Ascending aorta (tissue), 2 donors: ENCODE measurements at places on chromosomes 1 and 21.

- H3K4me3 ChIP-seq: no peak overlapping the region
- H3K27me3 ChIP-seq: no peaks in the 10 kb centered on the region
- DNase-seq: no peak
- peaks cover 4% of the 10 kb centered on the region for H3K4me1 ChIP-seq
Measured at GRCh38 chr21:35732788-35733187, 327.5 kb downstream of the SETD4 start.

GRCh38 chr1:211830055-211830327, 572 bp downstream of the LPGAT1 start:
- H3K4me1 ChIP-seq: peaks cover 9% of the 10 kb centered on the region
- no peak for DNase-seq
- H3K4me3 ChIP-seq: peak overlapping the region; percentile 99

GRCh38 chr1:63127376-63127775, 195.0 kb upstream of the FOXD3 start:
- no peaks in the 10 kb centered on the region for H3K27me3 ChIP-seq
- no peak overlapping the region for H3K4me3 ChIP-seq
- no peak overlapping the region for H3K27ac ChIP-seq
- no peaks in the 10 kb centered on the region for H3K36me3 ChIP-seq

DNA sequence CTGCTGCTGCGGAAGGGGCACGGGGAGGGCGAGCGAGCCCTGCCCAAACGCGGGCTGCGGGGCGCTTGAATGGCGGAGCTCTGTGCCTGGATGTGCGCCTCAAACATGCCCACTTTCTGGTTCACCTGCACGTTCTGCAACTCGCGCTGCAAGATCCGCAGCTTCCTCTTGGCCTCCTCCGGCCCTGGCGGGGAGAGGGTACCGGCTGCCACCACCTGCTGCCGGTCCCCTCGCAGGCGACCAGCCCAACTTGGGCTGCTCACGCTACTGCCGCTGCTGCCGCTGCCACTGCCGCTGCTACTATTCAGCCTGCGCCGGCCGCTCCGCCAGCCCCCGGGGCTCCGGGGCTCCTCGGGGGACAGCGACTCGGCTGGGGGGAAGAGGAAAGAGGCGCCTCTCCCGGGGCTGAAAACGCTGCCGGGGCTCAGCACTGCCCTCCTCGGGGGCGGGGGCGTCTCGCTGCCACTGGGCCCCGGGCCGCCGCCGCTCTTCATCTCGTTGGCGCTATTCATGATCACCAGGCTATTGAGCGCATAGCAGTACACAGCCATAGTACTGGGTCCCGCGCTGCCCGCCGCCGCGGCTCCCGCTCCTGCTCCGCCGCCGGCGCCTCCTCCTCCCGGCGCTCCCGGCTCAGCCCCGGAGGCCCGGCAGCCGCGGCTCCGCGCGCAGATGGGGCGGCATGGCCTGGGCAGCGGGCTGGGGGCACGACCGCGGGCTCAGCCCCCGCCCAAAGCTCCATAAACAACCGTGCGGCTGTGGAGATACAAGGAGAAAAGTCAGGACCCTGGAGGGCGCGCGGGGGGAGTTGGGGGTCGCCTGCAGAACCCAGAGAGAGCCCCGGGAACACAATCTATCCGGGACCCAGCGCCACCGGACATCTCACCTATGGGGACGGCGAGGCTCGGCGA, 1.9 kb downstream of the ITPKB start:
- no peaks in the 10 kb centered on the region for H3K36me3 ChIP-seq
- peaks cover 25% of the 10 kb centered on the region for H3K4me1 ChIP-seq
- no peak for DNase-seq
- no peaks in the 10 kb centered on the region for H3K27me3 ChIP-seq
- peak overlapping the region; percentile 75 for H3K27ac ChIP-seq

GRCh38 chr1:162422662-162423375, 10.9 kb upstream of the SH2D1B start:
- no peak overlapping the region for H3K27ac ChIP-seq
- H3K4me1 ChIP-seq: no peaks in the 10 kb centered on the region
- no peaks in the 10 kb centered on the region for H3K36me3 ChIP-seq
- no peak overlapping the region for H3K4me3 ChIP-seq
- DNase-seq: no peak

DNA sequence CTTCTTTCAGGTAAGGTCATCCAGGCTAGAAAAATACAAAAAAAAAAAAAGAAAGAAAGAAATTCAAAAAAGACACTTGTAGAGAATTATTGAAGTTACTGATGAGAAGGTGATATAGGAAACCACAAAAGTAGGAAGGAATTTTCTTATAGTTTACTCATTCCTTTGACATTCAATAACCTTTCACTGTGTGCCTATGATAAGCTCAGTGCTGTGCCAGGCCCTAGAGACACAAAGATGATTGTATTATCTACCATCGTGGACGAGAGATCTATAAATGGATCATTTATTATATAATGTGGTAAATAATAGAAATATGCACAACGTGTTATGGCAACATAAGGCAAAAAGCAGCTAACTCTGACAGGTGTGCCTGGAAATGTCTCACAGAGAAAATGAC, 109.6 kb upstream of the NGF start:
- no peaks in the 10 kb centered on the region for H3K4me1 ChIP-seq
- no peaks in the 10 kb centered on the region for H3K27me3 ChIP-seq
- H3K27ac ChIP-seq: no peak overlapping the region
- H3K4me3 ChIP-seq: no peak overlapping the region
- DNase-seq: no peak

GRCh38 chr21:38440746-38441145, 57.5 kb downstream of the ERG start:
- H3K36me3 ChIP-seq: no peaks in the 10 kb centered on the region
- no peak for DNase-seq
- no peak overlapping the region for H3K4me3 ChIP-seq

DNA sequence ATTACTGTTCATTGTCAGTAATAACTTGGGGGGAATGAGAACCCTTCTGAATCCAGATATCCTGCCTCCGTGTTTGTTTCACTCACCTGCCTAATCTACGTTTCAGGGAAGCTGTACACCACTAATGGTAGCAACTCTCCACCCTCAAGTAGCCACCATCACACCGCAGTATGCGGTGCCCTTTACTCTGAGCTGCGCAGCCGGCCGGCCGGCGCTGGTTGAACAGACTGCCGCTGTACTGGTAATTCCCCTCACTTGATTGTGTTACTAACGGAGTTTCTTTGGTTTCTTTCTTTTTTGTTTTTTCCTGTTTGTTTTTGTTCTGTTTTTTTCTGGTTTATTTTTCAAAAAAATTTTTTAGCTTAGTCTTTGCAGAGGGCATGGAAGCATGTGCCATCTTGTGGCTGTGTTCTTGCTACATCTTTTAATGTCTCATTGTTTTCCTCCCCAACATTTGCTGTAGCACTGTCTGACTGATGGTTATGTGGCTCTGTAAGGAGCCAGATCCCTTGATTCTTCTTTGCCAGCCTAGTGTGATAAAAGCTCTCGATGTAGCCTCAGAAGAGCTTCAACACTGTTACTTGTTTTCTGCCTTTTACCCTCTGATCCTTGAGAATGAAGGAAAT, 15.9 kb upstream of the OLFML3 start:
- H3K27ac ChIP-seq: no peak overlapping the region
- no peak for DNase-seq
- H3K4me3 ChIP-seq: no peak overlapping the region
- H3K36me3 ChIP-seq: peaks cover 77% of the 10 kb centered on the region
- H3K4me1 ChIP-seq: peaks cover 6% of the 10 kb centered on the region

DNA sequence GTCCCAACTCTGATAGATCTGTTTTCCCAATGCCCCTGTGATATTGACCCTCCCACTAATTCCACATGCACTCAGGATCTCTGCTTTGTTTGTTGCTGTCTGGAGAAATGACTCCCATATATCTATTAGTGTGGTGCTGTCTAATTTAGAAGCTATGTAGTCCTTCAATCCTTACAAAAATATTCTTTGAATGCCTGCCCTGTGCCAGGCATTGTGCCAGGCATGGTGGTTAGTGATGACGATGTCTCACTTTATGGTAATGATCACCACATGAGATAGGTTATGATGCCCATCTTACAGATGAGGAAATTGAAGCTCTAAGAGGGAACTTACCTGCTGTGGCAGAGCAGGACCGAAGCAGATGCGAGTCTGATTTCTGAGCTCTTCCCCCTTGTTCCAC, 12.9 kb downstream of the MYOG start:
- H3K4me1 ChIP-seq: no peaks in the 10 kb centered on the region
- H3K36me3 ChIP-seq: no peaks in the 10 kb centered on the region
- no peak overlapping the region for H3K4me3 ChIP-seq
- no peak overlapping the region for H3K27ac ChIP-seq
- DNase-seq: no peak
- H3K27me3 ChIP-seq: no peaks in the 10 kb centered on the region

- peaks cover 8% of the 10 kb centered on the region for H3K36me3 ChIP-seq
- no peak overlapping the region for H3K4me3 ChIP-seq
- no peaks in the 10 kb centered on the region for H3K27me3 ChIP-seq
- DNase-seq: no peak
Measured at GRCh38 chr1:180484490-180484889, 17.9 kb downstream of the ACBD6 start.

GRCh38 chr1:197178998-197179397, 32.5 kb upstream of the ASPM start:
- H3K27me3 ChIP-seq: no peaks in the 10 kb centered on the region
- no peak overlapping the region for H3K4me3 ChIP-seq
- H3K36me3 ChIP-seq: peaks cover 5% of the 10 kb centered on the region
- H3K4me1 ChIP-seq: no peaks in the 10 kb centered on the region
- no peak for DNase-seq

DNA sequence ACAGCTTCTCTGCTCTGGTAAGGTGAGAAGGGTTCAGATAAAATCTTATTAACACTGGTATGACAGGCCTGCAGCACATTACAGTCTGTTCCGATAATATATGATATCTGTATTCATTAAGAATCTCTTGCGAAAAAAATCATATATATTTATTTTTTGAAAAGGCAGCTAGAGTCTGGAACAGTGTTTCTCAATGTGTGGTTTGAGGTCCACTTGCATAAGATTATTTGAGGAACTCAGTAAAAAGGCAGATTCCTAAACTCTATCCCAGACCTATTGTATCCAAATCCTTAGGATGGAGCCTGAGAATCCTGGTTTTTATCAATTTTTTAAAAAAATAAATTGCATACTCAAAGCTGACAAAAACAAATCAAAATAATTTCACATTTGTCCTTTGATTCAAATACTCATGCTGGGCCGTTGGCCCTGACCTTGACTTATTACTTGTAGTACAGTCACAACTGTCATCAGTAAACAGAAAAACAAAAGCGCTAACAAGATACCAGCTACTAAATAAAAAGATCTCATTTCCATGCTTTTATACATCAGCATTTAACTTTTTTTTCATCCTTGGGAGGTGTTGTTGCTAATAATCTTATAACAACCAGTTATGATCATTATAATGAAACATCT, 60.6 kb downstream of the RGS2 start:
- H3K4me1 ChIP-seq: no peaks in the 10 kb centered on the region
- H3K4me3 ChIP-seq: no peak overlapping the region
- DNase-seq: no peak
- no peaks in the 10 kb centered on the region for H3K27me3 ChIP-seq
- no peaks in the 10 kb centered on the region for H3K36me3 ChIP-seq

DNA sequence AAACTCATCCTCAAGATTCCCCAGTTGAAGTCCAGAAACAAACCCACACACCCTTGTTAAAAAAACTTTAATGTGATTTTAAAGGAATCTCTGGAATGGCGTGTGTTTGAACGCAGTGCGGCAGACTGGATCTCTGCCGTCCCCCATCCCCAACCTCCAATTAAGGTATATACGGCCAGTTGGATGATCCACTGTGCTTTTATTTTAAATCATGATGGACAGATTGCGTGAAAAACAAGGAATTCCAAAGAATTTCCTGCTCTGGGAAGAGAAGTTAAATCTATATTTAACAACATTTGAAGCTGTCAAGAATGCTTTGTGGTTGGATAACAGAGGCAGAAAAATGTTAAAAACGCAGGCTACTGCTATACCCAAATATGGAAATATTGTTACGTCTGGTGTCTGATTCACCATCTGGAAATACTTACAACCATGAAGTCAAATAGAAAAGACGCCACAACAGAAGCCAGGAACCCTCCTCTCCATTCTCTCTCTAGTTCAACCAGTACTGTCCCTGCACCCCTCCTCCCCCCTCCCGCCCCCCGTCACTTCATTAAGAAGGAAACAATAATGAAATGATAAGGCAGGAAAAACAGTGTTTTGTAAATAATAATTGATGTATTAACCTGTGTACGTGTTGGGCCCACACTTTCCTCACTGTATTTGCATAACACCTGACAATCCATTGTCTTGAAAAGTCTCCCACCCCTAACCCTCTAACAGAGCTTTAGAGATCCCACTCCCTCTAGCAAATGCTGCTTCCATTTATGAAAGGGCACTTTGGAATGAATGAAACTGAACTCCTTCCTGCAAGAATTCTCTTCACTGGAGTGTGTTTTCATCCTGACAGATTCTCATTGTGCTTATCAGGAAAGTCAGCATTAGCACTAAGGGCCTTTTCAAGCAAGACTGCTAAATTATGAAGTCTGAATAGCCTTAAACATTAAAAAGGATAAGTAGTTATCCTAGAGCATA, 2.0 kb upstream of the CCN1 start:
- DNase-seq: no peak
- no peaks in the 10 kb centered on the region for H3K27me3 ChIP-seq
- H3K4me3 ChIP-seq: peak overlapping the region; percentile 62
- peaks cover 13% of the 10 kb centered on the region for H3K4me1 ChIP-seq

GRCh38 chr1:34827341-34827941, 32.1 kb downstream of the SMIM12 start:
- H3K36me3 ChIP-seq: no peaks in the 10 kb centered on the region
- H3K4me1 ChIP-seq: peaks cover 30% of the 10 kb centered on the region
- H3K4me3 ChIP-seq: no peak overlapping the region
- no peaks in the 10 kb centered on the region for H3K27me3 ChIP-seq

- no peak overlapping the region for H3K27ac ChIP-seq
- no peak for DNase-seq
- no peak overlapping the region for H3K4me3 ChIP-seq
- no peaks in the 10 kb centered on the region for H3K27me3 ChIP-seq
Measured at GRCh38 chr1:76587212-76587611, 280.1 kb upstream of the ST6GALNAC5 start.

DNA sequence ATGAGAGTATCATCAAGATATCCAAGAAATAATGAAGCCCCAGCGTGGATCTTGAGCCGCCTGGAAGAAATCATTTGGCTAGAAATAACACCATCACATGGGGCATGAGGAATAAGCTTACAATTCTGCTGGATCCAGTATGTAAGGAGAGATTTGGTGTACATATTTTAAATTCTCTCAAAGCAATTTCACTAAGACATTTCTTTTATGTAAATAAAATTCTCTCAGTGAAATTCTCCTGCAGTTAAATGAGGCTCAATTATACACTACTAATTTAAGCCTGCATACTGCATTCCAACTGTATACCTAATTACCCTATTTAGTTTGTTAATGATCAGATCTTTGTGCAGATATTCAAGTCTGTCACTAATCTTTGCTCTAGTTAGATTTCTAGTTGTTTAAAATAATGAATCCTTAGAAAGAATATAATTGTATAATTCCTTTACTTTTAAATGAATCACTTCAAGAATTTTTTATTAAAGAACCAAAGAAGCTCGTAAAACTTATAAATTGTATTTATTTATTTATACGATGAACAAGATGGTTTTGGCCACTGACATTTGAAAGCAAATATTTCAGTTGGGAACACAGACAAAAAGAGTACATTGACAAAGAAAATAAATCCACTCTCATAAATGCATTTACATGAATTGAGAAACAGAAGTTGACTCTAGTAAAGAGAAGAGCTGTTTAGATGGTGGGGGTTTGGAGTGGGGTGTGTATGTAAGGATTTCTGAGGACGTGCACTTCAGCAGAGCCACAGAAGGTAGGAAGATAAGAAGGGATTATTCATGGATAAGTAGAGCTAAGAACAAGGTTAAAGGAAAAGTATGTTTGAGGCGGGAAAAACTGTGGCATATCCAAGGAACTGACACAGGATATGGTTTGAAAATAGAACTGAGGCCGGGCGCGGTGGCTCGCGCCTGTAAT, 466.8 kb downstream of the DSCAM start:
- no peak for DNase-seq
- H3K27me3 ChIP-seq: no peaks in the 10 kb centered on the region
- no peaks in the 10 kb centered on the region for H3K4me1 ChIP-seq
- no peak overlapping the region for H3K4me3 ChIP-seq
- H3K27ac ChIP-seq: no peak overlapping the region
- no peaks in the 10 kb centered on the region for H3K36me3 ChIP-seq
